ELR (cell line): ENCODE measurements at places on chromosomes 7 and 10.

- DNase-seq, result no peak
Observed at GRCh38 chr10:81909453-81909852, 34.5 kb downstream of the NRG3 start.

- DNase-seq, result peak; percentile 13
Observed at GRCh38 chr10:110632591-110633215, 11.4 kb upstream of the RBM20 start.

- no peak for DNase-seq
Observed at GRCh38 chr7:26593393-26593792, 271.0 kb downstream of the SKAP2 start.

DNA sequence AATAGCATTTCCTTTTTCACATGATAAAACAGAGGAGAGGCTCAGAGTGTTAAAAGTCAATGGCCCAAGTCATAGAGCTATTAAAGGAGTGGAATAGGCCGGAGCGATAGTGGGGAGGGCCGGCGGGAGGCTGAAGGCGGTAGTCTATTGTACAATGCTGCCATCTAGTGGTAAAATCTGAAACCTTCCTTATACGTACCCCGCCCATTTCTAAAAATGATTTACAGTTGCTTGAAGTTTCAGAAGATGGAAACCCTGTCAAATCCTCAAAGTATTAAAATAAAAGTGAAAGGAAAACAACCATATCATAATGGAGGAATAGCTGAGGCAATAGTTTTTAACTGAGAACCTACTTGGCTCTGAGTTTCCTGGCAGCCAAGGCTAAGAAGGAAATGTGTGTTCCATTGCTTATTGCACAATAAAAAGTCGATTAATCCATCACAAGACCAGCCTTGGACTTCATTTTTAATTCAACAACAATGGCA, 209.1 kb downstream of the CCSER2 start:
- peak; percentile 81 for DNase-seq

DNA sequence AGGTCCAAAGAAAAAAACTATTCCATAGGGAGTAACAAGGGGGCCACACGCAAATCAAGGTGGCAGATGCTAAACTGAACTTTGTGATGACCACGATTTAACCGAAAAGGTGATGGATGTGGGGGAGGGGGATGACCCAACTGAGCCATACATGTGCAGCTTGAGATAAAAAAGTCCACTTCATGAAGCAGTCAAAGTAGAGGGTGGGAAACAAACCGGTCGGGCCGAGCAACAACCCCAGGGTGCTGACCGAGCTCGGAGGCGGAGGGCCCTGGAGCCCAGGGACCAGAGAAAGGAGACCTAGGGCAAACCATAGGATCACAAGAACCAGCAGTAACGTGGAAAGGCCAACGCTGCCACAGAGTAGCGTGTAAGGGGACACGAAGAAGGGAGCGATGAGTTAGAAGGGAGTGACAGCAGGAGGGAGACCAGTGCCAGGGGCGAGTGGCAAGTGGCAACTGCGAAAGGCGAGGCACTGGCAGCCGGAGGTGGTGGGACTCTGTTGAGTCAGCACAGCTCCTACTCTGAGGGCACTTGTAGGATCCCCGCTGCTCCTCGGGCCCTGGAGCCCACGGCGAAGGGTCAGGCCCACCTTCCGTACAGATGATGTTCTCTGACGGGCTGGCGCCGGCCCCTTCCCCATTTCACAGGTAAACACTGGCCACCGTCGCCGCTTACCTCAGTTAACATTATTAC, 540 bp downstream of the SNX13 start:
- peak; percentile 70 for DNase-seq

GRCh38 chr10:50417886-50418830, 166.8 kb upstream of the ASAH2 start:
- DNase-seq, result peak; percentile 95
